T47D (cell line): ENCODE measurements at places on chromosomes 3 and 15.

- DNase-seq, result no peak
Measured at GRCh38 chr3:126606001-126606400, 47.3 kb upstream of the C3orf22 start.

DNA sequence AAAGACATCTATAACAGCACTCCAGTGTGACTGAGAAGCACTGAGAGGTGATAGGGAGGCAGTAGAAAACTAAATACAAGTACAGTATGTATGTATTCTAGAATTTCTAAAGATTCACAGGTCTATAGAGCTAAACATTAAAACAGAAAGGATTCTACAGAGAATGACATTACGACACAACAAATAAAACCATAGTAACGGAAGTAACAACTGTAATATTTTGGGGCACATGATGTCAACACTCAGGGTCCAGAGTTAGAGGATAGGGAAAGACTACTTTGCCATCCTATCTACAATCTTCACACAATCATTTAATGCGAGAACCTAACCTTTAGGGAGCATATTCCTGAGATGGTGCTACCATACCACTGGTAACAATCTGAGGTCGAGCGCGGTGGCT, 13.6 kb downstream of the UBXN7 start:
- DNase-seq, result no peak

- no peak for DNase-seq
Measured at GRCh38 chr3:186330772-186331460, 31.1 kb downstream of the DGKG start.

GRCh38 chr15:88258093-88258641, 1.6 kb upstream of the NTRK3 start:
- DNase-seq, result peak; percentile 46

DNA sequence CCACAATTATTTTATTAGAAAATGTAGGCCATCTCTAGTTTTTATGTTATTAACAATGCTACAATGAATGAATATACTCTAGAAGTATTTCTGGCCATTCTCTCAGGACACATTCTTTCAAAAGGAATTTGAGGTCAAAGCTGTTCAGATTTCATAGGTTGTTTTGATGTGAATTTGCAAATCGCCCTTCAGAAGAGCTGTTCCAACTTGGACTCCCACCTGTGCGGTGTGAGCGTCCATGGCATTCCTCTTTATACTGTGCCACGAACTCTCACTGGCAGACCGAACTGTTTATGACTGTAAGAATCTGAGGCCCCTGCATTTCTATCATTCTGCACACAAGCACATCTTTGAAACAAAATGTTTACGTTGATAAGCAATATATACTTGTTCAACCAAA, 18.6 kb upstream of the SLC24A5 start:
- DNase-seq, result no peak

GRCh38 chr3:77800893-77801292, 761.0 kb downstream of the ROBO2 start:
- no peak for DNase-seq

DNA sequence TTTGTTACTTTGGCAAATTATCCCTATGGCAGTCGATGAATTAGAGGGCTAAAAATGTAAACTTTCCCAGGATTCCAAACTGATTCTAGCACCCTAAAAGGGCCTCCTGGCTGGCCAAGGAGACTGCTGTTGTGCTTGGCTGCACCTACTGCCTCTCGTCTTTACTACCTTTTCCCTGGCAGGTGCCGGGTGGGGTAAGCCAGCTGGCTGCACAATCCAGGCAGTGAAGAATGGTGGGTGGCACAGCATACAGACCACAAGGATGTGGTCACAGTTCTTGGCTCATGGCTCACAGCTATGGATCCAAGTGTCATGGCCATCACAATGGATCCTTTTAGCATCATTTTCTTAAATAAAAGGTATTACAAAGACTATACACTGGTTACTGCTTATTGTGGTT, 20.7 kb upstream of the SLC25A26 start:
- no peak for DNase-seq

DNA sequence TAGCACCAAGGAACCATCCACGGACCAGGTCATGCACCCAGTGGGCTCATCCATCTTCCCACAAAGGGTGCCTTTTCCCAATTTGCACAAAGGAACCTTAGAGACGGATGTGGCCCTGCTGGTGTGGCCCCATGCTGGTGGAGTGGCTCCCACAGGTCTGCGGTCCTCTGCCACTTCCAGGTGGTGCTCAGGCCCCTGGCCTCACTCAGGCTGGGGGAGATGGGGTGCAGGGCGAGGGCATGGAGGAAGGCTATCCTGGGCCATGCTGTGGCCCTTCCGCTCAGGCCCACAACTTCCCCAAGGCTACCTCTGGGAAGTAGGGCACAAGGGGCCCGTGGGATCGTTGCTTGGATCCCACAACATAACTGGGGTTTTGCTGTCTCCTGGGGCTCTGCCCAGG, 5.2 kb upstream of the SYNM start:
- DNase-seq, result no peak

DNA sequence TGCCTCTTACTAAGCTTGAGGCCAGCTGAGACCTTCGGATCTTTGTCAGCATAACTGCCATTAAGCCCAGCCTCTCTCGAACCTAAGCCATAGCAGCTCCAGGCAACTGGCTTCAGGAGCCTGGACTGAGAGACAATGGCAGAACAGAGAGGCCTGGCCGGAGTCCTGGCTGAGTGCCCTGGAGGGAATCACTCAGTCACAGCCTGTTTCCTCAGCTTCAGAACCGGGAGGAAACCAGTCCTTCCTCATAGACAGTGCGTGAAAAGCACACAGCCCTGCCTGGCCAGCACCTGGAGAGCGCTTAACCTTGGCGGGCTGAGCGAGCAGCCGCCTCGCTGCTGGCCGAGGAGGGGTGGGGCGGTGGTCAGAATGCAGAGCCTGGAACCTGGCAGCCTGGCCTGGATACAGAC, 21.6 kb downstream of the RNU5B-1 start:
- DNase-seq, result peak; percentile 52

DNA sequence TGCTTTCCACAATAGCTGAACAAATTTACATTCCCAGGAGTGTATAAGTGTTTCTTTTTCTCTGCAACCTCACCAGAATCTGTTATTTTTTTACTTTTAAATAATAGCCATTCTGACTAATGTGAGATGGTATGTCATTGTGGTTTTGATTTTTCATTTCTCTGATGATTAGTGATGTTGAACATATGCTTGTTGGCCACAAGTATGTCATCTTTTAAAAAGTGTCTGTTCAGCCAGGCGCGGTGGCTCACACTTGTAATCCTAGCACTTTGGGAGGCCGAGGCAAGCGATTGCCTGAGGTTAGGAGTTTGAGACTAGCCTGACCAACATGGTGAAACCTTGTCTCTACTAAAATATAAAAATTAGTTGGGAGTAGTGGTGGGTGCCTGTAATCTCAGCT, 619.3 kb downstream of the SI start:
- DNase-seq, result no peak

GRCh38 chr3:111913163-111913763, 54.2 kb downstream of the PHLDB2 start:
- DNase-seq, result no peak

DNA sequence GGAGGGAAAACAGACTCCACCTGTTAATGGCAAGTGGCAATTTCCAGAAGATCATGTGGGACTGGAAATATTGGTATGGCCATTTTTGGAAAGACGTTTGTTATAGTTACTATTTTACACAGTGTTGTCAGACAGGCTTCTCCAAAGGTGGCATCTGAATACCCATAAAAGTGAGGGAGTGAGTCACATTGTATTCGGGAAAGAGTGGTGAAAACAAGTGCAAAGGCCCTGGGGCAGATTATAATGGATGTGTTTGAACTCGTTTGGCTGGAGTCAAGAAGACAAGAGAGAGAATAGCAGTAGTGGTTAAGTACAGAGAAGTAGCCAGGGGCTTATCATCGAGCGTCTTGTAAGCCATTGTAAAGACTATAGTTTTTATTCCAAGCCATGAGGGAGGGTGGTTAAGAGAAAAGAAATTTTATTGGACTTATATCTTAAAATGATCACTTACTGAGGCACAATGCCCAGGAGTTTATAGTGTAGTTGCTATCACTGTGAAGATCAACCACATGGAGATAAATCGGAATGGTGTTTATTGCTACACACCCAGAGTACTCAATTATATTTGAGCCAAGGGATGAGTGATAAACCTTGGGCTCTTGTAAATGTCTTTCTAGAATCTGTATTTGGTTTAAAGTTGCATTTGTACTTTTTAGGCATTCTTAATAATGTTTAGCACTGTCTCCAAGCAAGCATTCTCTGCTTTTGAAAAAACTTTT, 212.8 kb upstream of the KBTBD8 start:
- peak; percentile 57 for DNase-seq

- no peak for DNase-seq
Measured at GRCh38 chr3:74233091-74233490, 381.4 kb downstream of the CNTN3 start.
